Neural crest cell (in vitro differentiated cells): ENCODE measurements at places on chromosomes 13 and 19.

- H3K27ac ChIP-seq: no peak overlapping the region
- H3K4me1 ChIP-seq: no peaks in the 10 kb centered on the region
- no peak overlapping the region for H3K4me3 ChIP-seq
- DNase-seq: peak; percentile 63
- H3K27me3 ChIP-seq: peaks cover 28% of the 10 kb centered on the region
- no peaks in the 10 kb centered on the region for H3K36me3 ChIP-seq
These were observed 13.5 kb upstream of the TLE5 start for GRCh38 chr19:3075605-3076431.

DNA sequence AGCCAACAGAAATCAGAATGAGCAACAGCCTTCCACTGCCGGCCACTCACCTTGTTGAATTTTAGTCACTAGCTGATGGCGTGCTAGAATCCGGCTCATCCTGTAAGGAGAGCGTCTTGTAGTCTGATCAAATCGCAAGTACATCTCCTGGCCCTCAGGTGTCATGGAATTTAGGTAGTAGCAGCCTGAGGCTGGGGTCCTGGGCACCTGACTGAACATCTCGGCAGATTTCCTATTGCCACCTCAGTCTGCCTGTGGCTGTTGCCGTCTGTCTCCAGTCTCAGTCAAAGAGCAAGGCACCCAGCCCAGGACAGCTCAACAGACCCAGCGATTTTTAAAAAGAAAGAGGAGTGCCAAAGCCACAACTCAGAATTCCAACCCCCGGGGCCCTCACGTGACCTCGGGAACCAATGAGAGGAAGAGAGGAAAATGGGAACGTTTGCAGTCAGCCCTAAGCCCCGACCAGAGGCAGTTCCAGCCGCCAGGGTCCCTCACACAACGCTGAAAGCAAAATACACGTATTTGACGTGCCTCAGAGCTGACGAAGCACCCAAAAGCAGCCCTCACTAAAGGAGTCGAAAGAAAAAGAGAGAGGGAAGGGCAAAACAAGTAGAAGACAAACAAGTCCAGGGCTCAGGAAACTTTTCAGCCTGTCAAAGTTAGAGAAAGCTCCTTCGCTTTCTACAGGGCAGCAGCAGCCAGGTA is at the start of gene STARD13:
Gene STARD13 (minus strand): TSS at position 336 of the 705 bp plus-strand sequence. CDS start 117 bp downstream, at position 219.
- peak; percentile 70 for DNase-seq
- H3K27ac ChIP-seq: peak within 1 kb of the TSS; percentile 84
- H3K27me3 ChIP-seq: no peaks in the 10 kb centered on the region
- peaks cover 3% of the 10 kb centered on the region for H3K36me3 ChIP-seq
- H3K4me1 ChIP-seq: peaks cover 51% of the 10 kb centered on the region
- peak within 1 kb of the TSS; percentile 92 for H3K4me3 ChIP-seq

DNA sequence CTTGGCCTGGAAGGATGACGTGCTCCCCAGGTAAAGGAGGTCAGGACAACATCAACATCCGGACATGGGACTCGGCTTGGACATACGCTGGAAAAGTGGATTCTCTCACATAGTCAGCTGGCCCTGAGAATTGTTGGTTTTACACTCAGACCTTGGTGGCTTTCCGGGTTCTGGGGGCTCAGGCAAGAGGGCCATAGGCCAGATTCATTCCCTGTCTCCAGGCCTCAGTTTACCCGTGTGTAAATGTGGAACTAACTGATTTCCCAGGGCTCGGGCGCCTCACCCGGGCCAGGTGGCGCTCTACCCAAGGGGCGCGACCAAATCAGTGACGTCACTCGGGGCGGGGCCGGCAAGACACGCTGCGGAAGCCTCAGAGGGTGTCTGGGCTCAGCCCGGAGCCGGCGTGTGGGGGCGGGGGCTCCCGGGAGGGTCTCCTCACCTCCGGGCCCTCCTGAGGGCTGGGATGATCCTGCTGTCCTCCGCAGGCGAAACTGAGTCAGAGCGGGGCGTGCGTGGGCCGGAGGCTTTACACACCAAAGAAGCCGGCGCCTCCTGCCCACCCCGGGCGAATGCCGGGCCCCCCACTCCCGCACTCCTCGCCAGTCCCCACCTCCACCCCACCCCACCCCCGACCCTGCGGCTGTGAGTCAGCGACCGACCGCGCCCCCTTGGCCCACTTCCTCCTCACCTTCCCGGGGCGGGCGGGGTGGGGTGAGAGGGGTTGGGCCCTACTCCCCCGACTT is 862 bp upstream of the VASP start:
- peak; percentile 91 for DNase-seq
- H3K27ac ChIP-seq: no peak overlapping the region
- H3K27me3 ChIP-seq: peaks cover 22% of the 10 kb centered on the region

GRCh38 chr13:111171629-111172028 is 56.5 kb downstream of the ARHGEF7 start:
- H3K4me1 ChIP-seq: peaks cover 18% of the 10 kb centered on the region
- H3K4me3 ChIP-seq: no peak overlapping the region
- H3K27me3 ChIP-seq: no peaks in the 10 kb centered on the region

DNA sequence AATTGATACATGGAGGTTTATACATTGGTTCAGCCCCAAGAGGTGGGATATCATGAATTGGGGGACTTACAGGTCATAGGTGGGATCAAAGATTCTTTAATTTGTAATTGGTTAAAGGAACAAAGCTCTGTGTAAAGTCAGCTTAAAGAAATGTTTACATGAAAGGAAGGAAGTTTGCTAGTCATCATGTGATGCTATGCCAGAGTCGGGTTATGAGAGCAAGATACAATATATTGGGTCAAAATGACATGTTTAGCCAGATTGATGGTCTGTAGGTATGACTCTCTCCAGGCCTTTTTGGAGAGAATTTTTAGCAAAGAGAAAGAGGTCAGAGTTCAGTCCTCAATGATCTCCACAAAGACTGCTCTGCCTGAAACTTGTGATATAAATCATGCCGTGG is 5.3 kb upstream of the CYSLTR2 start:
- no peaks in the 10 kb centered on the region for H3K36me3 ChIP-seq
- H3K27me3 ChIP-seq: no peaks in the 10 kb centered on the region
- no peak for DNase-seq
- peaks cover 8% of the 10 kb centered on the region for H3K4me1 ChIP-seq

- H3K4me3 ChIP-seq: no peak overlapping the region
- no peak overlapping the region for H3K27ac ChIP-seq
These were observed 182.9 kb downstream of the SLITRK6 start for GRCh38 chr13:85616275-85616674.

DNA sequence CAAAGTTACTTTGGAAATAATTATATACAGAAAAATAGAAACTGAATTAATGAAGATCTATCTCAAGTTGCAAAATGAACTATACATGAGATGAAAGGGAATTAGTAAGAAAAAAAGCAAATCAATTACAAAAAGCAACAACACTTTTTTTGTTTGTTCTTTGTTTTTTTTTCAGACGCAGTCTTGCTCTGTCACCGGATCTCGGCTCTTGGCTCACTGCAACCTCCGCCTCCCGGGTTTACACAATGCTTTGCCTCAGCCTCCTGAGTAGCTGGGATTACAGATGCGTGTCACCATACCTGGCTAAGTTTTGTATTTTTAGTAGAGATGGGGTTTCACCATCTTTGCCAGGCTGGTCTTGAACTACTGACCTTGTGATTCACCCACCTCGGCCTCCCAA is 2.2 kb downstream of the ZNF415 start:
- DNase-seq: no peak
- H3K27ac ChIP-seq: no peak overlapping the region
- H3K27me3 ChIP-seq: peaks cover 4% of the 10 kb centered on the region
- peak overlapping the region; percentile 93 for H3K4me3 ChIP-seq
- peaks cover 13% of the 10 kb centered on the region for H3K36me3 ChIP-seq

GRCh38 chr13:29810145-29810742 is 40.2 kb downstream of the UBL3 start:
- H3K27me3 ChIP-seq: no peaks in the 10 kb centered on the region
- no peaks in the 10 kb centered on the region for H3K36me3 ChIP-seq
- peaks cover 20% of the 10 kb centered on the region for H3K4me1 ChIP-seq
- no peak overlapping the region for H3K4me3 ChIP-seq
- DNase-seq: no peak
- no peak overlapping the region for H3K27ac ChIP-seq

DNA sequence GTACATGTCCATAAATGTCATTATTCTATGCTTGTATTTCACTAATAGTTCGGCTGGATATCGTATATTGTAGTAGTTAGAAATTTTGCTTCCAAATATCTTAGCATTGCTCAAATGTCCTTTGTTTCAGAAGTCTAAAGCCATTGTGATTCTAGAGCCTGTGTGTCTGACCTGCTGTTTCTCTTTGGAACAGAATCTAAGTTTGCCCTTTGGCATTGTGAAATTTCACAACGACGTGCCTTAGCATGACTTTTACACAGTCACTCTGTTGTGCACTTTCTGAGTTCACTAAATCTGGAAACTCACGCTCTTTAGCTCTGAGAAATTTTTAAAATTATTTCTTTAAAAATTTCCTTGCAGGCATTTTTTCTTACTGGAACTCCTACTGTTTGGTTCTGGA is 152.2 kb downstream of the TBC1D4 start:
- DNase-seq: no peak
- H3K4me1 ChIP-seq: peaks cover 11% of the 10 kb centered on the region

DNA sequence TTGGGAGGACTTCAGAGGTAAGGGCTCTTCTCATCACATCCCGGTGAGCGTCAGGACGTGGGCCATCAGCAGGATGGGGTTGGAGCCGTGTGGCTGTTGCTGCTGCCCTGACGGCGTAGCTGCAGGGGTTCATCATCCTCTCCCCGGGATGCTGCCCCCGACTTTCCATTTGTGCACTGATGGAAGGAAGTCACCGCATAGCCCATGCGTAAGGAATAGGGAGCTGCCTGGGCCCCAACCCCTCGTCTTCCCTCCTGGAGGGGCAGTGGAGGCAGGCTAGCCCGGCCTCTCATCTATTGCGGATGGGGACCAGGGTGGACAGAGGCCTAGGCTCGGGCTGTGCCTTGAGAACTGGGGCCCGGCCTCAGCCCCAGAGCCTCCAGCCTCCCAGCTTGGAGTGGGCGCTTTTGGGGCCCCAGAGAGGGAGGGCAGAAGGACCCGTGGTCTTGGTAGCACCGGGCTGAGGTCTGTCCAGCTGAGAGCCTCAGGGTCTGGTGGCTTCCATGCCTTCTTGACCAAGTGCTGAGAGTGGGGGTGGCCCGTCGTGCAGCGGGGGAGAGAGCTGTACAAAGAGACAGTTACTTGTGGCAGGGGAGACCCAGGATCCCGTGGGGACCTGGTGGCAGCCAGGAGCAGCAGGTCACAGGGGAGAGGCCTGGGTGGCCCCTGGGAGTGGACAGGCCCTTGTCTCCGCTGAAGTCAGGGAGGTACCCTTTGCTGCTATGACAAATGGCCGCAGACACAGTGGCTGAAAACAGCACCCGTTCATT is 44.0 kb downstream of the KDM4B start:
- no peak for DNase-seq
- peaks cover 5% of the 10 kb centered on the region for H3K36me3 ChIP-seq
- no peaks in the 10 kb centered on the region for H3K27me3 ChIP-seq

DNA sequence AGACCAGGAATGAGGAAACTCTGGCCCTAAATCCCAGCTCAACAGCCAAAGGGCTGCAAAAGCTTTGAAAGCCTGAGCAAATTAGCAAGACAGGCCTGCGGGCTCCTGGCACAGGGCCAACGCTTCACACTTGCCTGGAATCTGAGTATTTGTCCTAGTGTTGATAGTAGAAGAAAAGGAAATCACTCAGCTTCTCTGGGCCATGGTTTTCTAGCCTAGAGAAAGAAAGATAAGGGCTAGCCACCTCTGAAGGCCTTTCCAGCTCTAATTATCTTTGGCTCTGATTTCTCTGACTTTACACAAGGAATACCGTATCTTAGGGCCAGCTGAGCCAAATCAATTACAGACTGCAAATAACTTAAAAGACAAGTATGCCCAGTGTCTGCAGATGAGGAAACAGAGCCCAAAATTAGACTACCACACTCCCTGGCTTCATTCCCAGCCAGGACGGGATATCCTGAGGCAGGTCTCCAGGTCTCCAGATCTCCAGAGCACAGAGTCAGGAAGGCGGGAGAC is 69.6 kb downstream of the STK24 start:
- DNase-seq: no peak
- no peak overlapping the region for H3K4me3 ChIP-seq
- peaks cover 3% of the 10 kb centered on the region for H3K36me3 ChIP-seq
- no peak overlapping the region for H3K27ac ChIP-seq
- H3K27me3 ChIP-seq: no peaks in the 10 kb centered on the region
- peaks cover 72% of the 10 kb centered on the region for H3K4me1 ChIP-seq

GRCh38 chr19:31531326-31531725 is 182.1 kb upstream of the TSHZ3 start:
- DNase-seq: no peak
- H3K4me3 ChIP-seq: no peak overlapping the region
- no peaks in the 10 kb centered on the region for H3K36me3 ChIP-seq
- H3K27me3 ChIP-seq: no peaks in the 10 kb centered on the region

- no peak overlapping the region for H3K4me3 ChIP-seq
- no peaks in the 10 kb centered on the region for H3K36me3 ChIP-seq
- DNase-seq: peak; percentile 44
- no peaks in the 10 kb centered on the region for H3K4me1 ChIP-seq
- peaks cover 58% of the 10 kb centered on the region for H3K27me3 ChIP-seq
- no peak overlapping the region for H3K27ac ChIP-seq
These were observed 173.0 kb downstream of the OLFM4 start for GRCh38 chr13:53201454-53202225.

DNA sequence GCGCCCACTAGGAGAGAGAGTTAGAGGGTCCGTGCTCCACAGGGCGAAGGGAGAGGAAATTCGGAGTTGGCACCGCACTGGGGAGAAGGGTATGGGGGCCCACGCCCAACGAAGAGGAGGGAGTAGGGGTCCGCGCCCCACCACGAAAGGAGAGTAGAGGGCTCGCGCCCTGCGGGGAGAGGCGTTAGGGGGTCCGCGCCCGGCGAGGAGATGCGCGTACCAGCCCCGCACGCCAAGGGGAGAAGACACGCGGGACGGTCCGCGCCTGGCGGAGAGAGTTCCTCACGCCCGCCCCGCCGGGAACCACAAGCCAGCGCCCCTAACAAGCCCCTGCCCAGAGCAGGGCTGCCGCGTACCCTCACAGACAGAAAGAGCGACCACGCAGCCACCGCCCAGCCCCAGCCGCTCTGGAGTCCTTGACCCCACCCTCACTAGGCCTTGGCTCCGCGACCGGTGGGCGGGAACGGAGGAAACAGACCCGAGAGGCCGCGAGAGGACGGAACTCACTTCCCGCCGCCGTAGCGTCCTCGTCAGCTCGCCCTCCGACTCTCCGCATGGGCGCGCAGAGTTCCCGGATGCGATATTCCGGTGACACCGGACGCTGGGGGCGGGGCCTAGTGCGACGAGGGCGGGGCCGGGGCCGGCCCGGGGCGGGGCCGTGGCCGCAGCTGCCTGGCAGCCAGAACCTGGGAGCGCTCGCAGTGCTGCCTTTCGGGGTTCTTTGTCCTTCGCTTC is 20.0 kb upstream of the ZSCAN18 start:
- no peak overlapping the region for H3K4me3 ChIP-seq
- H3K4me1 ChIP-seq: no peaks in the 10 kb centered on the region
- H3K27ac ChIP-seq: no peak overlapping the region
- DNase-seq: no peak
- peaks cover 32% of the 10 kb centered on the region for H3K36me3 ChIP-seq
